ENCODE measurements at places on chromosomes 3 and 15. TPM values are rescaled to one million over a fixed set of nuclear protein-coding genes. Genes with fewer than 3 reads are reported as not detected.

The SLC28A1 gene
- total RNA-seq: 0.05 TPM

The SERPINI2 gene
- not detected for total RNA-seq

The STRIT1 gene
- not detected for total RNA-seq

The GABRA5 gene
- total RNA-seq: 131 TPM

The UBXN7 gene
- total RNA-seq: 8.8 TPM

The MESP2 gene
- 0.54 TPM for total RNA-seq

The CHRFAM7A gene
- total RNA-seq: 7.5 TPM

The HRH1 gene
- total RNA-seq: 8.0 TPM

The ADAMTS17 gene
- total RNA-seq: 0.28 TPM

The IL17RB gene
- 1.1 TPM for total RNA-seq

The CADM2 gene
- 0.27 TPM for total RNA-seq
